ENCODE measurements at places on chromosomes 1 and 21.

- DNase-seq = no peak
These were observed 515.3 kb upstream of the B3GALT2 start for GRCh38 chr1:193701759-193702158.

DNA sequence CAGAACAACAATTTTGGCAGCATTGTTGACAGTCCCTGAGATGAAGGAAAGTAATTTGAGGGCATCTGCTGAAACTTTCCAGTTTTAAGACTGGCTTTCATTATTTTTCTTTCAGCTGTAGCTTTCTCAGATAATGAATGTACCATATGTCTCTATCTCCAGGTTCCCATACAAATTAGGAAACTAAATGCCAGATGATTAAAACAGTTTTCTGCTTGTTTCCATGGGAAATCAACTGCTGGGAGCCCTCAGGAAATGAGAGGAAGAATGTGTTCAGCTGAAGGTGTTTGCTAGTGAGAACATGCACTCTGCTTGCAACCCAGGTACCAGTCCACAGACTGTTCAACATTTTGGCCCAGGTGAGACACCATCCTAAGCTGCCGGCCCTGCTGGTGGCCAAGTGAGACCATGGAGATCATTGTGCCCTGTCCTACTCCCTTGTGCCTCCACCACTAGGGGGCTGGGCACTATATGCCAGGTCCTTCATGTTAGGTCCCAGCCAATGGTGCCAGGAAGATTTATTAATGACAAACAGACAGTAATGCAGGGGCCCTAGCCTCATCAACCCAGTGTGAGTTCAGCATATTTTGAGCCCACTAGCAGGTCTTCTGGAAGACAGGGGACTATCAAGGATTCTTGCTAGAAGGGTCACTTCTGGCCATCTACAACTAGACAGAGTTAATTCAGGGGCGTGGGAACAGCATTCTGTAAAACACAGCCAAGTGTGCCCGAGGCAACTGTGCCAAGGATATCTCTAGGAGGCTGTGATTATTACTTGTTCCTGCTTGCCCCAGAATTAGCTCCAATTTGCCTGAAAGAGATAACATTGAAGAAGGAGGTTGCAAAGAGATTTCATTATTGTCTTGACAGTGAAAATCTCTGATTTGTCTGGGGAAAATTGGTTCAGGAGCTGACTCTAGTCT lies 17.0 kb upstream of the LRRC8C start:
- no peak for DNase-seq

DNA sequence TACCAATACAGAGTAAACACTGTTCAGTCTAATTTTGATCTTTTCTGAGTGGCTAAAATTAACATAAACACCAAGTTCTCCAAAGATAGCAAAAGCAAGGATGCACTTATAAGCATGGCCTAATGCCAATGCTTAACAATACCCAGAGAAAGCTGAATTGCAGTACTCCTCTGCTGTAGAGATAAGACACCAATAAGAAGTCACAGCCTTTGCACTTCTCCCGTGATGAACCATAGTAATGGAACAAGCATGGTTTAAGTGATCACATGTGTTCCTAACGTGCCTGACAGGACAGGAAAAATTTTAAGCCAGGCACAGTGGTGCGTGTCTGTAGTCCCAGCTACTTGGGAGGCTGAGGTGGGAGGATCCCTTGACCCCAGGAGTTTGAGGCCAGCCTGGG lies 5.6 kb downstream of the PRDX1 start:
- DNase-seq = no peak

- peak; percentile 53 for DNase-seq
These were observed at the start of gene SYT11 for GRCh38 chr1:155859234-155859829. SYT11 (plus strand) TSS chr1:155859567; CDS start chr1:155859762, 195 bp downstream.

- no peak for DNase-seq
These were observed 54.1 kb downstream of the SIK1 start for GRCh38 chr21:43372663-43373361.

DNA sequence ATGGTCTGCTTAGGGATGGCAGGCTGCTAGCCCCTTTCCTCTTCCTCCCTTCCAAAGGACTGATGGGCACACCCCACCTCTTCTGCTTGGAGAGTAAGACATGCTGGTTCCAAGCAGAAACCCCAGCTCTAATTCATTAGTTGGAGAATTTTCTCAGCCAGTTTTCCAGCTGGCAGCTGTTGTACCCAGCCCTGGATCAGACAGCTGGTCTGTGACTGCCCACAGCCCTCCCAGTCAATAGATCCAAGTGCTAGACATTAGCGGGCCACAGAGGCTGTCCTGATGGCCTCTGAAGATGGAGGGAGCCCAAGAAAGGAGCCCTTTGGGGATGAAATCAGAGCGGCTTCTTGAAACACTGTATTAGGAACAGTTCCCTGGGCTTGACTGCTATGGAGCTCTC lies 35.8 kb downstream of the ACOT11 start:
- no peak for DNase-seq

DNA sequence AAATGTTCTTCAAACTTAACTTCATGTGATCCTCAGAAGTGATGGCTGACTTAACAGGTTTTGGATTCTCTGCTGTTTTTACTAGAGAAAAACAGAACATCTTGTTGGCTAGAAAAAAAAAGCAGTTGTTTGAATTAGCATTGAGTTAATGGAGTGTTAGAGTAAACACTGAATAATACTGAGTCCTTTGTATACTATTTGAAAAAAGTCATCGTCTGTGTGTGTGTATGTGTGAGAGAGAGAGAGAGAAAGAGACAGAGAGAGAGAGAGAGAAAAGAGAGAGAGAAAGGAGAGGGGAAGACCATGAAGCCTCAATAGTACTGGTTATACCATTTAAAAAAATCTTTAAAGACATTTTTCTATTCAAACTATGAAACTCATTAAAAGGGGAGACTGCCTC lies 10.4 kb downstream of the ZNF697 start:
- no peak for DNase-seq

- no peak for DNase-seq
These were observed 61.5 kb upstream of the WLS start for GRCh38 chr1:68293609-68294366.

- DNase-seq = no peak
These were observed 591 bp upstream of the KDM1A start for GRCh38 chr1:23018661-23019093.

- DNase-seq = no peak
These were observed 18.8 kb downstream of the ADGRB2 start for GRCh38 chr1:31745096-31745945.

DNA sequence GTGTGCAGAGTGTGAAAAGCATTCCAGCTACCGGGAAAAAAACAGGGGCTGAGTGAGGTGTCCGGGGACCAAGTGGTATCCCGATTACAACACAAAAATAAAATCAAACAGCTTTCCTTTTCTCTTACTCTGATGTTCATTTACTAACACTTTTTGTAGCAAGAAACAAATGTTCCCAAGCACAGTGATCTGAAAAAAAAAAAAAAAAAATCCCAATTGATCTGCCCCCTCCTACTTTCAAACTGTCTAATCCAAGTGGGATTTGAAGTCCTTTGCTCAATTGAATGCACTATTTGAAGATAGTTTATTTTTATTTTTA lies 1.3 kb downstream of the BACE2 start:
- no peak for DNase-seq

- no peak for DNase-seq
These were observed 100.9 kb downstream of the ARHGEF10L start for GRCh38 chr1:17640393-17640792.

- DNase-seq = no peak
These were observed 1.7 kb downstream of the RAB7B start for GRCh38 chr1:206001476-206001888.

DNA sequence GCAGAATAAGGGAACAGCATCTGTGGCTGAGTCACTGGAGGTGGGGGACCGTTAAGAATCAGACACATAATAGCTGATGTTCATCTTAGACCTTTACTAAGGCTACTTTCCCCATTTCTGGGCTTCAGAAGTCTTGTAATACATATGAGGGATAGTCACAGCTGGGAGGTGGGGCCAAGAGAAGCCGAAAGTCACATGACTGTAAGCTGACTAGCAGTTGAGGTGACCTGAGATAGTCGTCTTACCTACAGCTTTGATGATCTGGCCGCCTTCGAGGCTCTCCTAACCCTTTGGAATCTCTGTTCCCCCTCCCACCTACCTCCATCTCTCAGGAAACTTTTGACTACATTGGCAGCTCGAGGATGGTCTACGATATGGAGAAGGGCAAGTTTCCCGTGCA lies 9.4 kb downstream of the NCSTN start:
- no peak for DNase-seq

- no peak for DNase-seq
These were observed 46.8 kb upstream of the SYNC start for GRCh38 chr1:32749332-32749731.

GRCh38 chr1:109546311-109547109 lies 1.9 kb upstream of the GNAI3 start:
- peak; percentile 17 for DNase-seq

DNA sequence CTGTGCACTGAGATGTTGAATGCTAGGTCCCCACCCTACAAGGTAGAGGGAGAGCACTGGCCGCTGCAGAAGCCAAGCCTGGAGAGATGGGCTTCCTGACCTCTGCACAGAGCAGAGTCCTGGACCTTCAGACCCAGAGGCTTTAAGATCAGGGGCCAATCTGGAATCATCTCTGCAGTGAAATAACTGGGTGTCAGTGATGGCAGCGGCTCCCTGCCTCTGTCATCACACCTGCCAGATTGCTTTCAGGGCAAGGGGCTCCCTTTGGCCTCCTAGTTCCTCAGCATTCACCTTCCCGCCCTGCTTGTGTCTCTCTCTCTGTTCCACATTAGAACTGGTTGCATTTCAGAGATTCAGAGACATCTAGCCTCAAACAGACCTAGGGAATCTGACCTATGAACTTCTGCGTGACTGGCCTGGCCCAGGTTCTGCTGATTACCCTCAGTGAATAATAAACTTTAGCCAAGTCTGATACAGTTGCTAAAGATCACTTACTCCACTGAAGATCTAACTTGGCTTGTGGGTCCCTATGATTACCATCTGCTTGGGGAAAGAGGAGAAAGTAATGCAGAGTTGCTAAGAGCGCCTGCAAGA lies 87.8 kb downstream of the ATP1A1 start:
- no peak for DNase-seq

GRCh38 chr1:193342811-193343210 lies 156.4 kb upstream of the B3GALT2 start:
- no peak for DNase-seq

GRCh38 chr21:46080171-46081021 lies 17.5 kb upstream of the COL6A2 start:
- DNase-seq = no peak

DNA sequence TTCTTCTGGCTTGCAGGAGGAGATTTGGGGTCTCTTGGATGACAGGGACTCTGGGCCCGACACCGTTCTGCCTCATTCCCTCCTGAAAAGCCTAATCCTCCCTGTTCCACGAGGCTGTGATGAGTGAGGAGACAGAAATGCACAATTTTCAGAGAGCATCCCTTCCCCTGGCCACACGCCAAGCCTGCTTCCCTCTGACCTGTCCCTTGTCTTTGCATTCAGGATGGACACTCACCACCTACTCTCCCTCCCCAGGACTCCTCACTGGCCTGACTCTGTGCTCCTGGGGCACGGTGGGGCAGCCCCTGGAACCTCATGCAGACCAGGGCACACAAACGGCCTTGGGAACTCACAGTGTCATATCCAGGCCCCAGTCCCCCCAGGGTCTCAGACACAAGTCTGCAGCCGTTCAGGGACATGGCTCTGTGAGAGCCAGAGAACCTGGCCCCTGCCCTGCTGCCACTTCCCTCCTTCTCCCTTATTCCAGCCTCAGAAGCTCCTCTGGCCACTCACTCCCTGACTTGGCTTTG lies 3.5 kb upstream of the PRAMEF12 start:
- DNase-seq = no peak

- DNase-seq = no peak
These were observed 44.7 kb upstream of the LRP8 start for GRCh38 chr1:53372501-53372951.

DNA sequence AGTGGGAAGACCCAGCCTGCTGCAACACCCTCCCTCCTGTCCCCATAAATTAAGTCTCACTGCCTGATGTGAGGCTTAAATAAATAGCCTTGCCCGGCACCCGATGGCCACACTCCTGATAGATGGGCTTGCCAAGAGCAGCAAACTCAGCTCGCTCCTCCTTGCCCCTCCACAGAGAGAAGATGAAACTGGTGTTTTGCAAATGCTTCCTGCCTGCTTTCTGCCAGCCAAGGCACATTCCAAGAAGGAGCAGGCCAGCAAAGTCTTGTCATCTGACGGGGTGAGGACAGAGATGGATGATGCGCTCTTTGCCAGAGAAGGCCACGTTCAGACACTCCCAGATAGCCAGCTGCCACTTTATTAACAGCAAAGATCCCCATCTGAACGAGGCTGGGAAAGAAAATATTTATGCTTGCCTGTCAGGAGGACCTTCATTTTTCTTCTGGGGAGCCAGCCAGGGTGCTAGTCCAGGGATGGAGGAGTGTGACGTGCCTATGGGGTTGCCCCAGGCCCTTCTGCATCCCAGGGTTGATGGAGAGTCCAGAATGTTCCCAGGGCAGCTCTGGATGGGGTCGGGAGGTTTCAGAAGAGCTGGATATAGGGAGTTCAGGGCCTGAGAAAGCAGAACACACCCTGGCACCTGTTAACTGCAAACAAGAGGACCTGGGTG lies 265.4 kb downstream of the FOXD2 start:
- DNase-seq = no peak

- no peak for DNase-seq
These were observed 44.0 kb upstream of the PKN2 start for GRCh38 chr1:88640060-88640459.

GRCh38 chr21:37410639-37411038 lies 44.1 kb downstream of the DYRK1A start:
- no peak for DNase-seq

DNA sequence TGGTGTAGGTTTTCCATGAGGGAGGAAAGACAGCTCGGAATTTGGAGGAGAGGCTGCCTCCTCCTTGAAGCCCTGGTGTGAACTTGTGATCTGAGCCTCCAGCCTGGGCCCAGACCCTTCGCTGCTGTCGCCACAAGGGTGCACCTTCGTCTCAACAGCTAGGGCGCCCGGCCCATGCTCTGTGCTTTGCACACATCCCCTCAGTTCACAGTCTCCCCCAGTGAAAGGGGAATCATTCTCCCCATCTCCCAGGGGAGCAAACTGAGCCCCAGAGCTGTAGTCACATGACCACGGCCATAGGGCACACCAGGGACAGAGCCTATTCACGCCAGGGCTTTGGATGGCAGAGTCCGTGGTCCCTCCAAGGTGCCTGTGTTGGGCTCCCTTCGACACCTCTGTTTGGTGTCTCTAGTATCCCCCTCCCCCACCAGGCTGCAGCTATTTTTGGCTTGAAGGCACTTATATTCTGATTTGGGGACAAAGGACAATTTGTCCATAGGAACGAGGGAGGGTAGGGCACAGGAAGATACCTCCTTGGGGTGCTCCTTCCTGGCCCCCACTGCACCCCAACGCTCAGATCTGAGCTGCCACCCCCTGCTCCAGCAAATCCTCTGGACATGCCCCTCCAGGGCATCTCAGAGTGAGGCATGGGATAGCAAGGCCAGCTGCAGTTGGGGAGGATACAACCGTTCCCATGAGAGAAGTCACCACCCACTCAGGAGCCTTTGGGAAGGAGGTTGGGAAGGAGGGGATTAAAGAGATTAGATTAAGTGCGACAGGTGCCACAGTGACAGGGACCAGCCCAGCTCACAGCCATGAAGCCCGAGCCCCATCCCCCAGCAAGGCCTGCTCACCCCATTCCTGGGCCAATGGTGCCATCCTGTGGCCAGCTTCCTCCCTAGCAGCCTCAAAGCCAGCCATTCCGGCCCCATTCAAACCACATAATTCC lies 15.7 kb downstream of the MATN1 start:
- DNase-seq = no peak
